ENCODE measurements at places on chromosomes 12 and 14.

DNA sequence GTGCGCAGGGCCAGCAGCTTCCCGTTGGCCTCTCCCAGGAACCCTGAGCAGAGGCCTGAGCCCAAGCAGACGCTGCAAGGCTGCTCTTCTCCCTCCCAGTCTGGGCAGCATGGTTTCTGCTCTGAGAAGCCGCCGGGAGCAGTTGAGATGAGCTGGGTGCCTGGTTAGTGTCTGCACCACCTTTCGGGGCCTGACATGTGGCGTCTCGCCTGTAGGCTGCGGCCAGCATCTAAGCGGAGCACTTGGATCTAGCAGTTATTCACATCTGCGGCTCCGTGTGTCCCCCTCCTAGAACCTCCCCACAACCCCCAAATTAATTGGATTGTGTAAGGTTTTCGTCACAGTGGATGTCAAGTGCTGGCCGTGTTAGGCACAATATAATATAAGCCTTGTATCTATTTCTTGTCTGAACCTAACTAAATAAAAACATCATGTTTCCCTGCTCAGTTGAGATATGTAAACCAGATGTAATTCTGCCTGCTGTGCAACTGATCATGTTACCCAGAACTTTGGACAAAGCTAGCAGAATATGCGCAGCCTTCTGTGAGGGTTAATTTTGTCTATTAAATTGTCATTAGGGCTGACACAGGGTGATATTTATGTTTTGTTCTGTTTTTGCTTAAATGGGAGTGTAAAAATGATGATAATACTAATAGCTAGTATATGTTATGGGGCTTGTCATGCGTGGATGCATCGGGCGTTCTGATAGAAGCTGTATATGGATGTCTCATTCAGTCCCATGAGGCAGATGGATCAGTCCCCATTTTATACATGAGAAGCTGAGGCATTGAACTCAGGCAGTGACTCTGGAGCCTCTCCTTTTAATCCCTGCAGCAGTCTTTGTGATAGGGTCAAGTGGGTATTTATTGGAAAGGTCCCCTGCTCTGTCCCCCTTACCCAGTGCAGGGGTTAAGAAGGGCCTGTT, 45.8 kb downstream of the ELK3 start:
- DNase-seq, result peak; percentile 97

DNA sequence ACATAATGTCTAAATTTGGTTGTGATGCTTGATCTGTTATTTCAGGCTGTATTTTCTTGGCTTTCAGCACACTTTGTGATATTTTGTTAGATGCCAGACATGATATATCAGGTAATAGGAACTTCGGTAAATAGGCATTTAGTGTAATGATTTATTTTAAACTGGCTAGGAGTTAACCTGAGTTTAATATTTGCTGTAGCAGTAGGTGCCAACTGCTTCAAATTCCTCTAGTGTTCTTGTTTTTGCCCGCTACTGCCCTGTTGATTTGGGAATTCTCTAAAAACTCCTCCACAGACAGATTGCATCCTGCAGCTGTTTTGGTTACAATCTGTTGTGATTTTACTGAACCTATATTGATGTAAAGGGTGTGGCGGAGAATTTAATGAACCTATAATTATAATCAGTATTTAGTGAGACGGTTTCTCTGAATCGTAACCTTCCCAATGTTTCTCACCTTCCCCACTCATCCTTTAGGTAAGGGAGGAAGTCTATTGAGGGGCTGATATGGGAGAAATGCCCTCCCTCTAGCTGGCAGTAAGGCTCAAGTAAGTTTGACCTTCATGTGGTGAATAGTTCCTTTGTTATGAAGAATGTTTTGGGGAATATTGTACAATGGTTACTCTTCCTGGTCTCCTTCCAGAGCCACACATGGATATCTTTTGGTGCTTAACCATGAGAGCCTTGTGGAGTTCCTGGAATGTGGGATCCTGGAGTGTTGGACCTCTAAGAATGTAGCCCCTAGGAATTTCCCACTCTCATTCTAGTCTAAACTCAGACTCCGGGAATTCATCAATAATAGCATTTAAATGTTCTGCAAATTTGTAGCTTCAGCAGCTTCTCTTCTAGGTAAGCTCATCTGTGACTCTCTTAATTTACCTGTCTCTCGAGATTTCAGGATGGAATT, 634.1 kb downstream of the FSCB start:
- no peak for DNase-seq

- DNase-seq, result no peak
Observed at GRCh38 chr12:127680516-127680915, 586.5 kb upstream of the TMEM132C start.

GRCh38 chr12:123754041-123754772, 7.9 kb upstream of the DNAH10 start:
- no peak for DNase-seq

DNA sequence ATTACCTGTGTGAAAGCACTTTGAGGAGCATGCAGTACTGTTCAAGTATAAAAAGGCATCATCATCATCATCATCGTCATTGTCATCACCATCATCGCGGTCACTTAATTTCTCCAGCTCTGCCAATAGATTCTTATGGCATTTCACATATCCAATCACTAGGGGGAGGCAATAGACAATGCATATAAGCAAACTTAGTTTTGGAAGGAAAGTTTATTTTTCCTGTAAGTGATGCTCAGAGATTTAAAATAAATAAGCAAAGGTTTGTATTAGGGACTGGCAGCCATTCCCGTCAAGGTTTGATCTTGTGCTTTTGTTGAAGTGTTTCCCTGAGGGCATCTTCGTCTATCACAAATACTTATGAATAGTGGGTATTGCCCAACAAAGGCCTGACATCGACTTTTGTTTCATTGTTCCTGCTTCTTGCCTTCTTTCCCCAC, 127.4 kb downstream of the KTN1 start:
- DNase-seq, result peak; percentile 29

- DNase-seq, result no peak
Observed at GRCh38 chr14:76212242-76212641, 60.5 kb downstream of the GPATCH2L start.

- peak; percentile 3 for DNase-seq
Observed at GRCh38 chr14:100078997-100079725, 13.9 kb downstream of the EVL start.

- peak; percentile 96 for DNase-seq
Observed at GRCh38 chr12:84912198-84913128, at the start of gene SLC6A15. TSS of gene SLC6A15 (minus strand) at chr12:84912799. CDS start at chr12:84892120, 20,679 bp downstream.

GRCh38 chr12:51699219-51699618, 108.2 kb downstream of the SCN8A start:
- no peak for DNase-seq

GRCh38 chr12:129351481-129351880, 498.2 kb downstream of the GLT1D1 start:
- no peak for DNase-seq

DNA sequence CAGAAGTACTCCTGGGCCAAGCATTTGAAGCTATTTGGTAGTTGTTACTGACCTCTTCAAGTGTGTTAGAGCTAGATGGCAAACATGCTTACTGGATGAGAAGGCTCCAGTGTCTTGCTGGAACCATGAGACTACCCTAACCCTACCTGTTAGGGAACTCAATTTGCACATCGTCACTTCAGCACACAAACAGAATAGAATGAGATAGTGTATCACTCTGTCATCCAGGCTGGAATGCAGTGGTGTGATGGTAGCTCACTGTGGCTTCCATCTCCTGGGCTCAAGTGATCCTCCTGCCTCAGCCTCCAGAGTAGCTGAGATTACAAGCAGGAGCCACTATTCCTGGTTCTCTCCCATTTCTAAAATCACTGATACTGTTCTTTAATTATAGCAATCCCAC, 417.0 kb upstream of the ATXN7L3B start:
- DNase-seq, result no peak

- DNase-seq, result no peak
Observed at GRCh38 chr12:3757261-3757660, 4.4 kb upstream of the CRACR2A start.

- no peak for DNase-seq
Observed at GRCh38 chr12:19021646-19022045, 107.9 kb upstream of the PLEKHA5 start.

DNA sequence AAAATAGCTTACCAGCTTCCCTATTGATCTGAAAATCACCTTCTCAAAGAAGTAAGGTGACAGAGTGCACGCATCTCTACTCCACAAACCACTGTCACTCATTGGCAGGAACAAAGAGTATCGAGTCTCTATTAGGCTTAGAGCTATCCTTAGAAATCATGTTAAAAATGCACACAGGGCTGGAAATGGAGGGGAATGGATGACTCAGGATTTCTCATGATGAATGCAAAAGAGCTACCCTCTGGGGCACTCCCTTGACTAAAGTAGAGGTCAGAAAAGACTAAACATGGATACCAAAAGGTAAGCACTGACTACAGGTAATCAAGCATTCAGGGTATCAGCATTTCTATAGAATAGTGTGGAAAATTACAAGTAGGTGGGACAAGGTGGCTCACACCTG, 96.1 kb upstream of the ANO4 start:
- DNase-seq, result no peak

DNA sequence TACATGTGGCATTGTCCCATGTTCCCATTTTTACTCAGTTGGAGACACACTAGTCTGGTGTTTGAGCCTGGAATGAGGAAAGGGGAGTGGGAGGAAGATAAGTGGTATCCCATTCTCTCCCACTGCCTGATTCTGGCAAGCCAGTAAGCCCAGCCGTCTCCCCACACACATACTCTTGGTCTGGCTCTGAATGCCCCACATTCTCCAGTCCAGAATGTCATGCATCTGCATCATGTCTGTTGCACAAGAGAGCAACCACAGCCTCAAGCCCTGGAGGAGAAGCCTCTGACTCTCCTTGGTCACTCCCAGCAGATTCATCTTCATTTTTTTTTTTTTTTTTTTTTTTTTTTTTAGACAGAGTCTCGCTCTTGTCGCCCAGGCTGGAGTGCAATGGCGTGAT, 48.0 kb downstream of the DRAM1 start:
- no peak for DNase-seq

GRCh38 chr12:106304797-106305196, 2.3 kb downstream of the TCP11L2 start:
- no peak for DNase-seq

DNA sequence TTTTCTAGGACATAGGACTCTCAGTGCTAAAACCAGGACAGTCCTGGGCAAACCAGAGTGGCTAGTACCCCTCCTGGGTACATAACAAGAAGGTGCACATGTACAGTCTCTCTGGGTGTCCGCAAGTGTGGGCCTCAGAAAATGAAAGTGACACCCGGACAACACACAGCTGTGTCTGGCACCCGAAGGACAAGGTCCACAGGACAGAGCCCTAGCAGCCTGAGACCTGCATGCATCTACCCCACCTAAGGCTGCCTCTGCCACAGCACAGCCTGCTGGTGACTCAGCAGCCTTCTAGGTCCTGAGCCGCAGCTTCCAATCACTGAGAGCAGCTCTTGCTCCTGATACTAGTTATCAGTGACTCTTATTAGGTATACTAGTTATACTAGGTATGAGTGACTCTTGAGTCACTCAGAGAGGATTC, 784.1 kb upstream of the TBX3 start:
- DNase-seq, result no peak

DNA sequence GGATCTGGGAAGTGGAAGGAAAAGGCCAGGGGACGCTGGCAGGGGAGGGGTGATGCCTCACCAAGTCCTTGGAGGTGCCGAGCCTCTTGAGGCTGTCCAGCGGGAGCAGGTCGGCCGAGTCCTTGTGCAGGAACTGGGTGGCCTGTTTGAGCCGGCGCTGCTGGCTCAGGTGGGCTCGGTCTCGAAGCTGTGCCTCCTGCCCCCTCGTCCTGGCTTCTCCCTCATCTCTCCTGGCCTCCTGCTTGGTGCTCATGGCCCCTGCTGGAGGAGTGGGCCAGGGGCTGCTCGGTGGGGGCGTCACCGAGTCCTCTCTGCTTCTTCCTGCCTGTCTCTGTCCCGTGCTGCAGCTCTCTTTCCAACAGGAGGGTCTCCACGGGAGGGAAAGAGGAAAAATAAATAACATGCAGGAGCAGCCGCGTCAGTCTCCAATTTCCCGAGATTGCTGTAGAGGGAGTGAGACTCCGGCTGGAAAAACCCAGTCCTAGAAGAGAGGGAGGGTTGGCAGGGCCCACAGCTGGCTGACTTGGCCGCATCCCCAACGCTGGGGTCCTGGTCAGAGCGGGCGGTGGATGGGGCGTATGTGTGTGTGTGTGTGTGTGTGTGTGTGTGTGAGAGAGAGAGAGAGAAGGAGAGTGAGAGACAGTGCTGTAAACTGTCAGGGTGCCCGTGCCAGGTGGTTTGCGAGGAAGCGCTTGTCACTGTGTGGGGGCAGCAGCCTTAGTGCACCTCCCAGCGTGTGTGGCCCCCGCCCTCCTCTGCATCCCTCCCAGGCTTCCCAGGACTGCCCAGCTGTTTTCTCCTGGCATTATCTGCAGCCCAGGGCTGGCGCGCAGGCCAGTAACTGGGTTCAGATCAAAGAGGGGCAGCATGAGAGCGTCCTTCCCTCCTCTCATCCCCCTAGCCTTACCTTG, at the start of gene NRIP2:
Gene NRIP2, minus strand, starts transcription at position 455 of the 911 bp plus-strand sequence. Its CDS starts 52 bp downstream, at position 403.
- no peak for DNase-seq

DNA sequence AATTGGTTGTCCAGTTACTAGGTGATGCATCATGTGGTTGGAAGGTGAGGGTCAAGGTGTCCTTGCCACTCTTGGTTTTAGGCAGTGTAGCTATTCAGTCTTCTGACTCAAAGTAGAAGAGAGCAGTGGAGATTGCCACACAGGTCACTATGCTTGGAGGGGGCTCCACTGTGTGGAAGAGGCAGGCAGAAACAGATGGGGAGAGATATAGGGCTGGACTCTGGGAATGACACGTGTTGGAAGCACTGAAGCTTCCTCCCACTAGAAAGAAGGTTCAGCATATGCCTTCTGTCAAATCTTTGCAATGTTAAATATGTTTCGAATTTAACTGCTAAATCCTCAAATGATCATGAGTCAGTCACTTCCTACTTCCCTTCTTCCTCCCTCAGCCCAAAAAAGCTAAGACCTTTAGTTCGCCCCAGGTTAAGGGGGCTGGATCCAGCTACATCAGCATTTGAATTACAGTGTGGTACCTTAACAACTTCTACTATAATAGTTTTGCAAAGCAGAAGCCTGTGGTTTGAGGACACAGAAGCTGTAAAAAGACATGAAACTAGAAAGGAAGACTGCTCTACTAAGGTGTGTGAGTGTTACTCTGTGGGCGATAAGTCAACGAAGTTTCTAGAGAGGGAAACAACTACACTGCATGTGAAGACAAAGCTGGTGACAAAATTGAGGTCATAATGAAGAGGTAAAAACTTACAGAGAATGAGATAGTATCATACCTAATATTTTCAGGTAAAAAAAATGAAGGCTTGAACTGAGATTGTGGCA, 228.0 kb downstream of the NELL2 start:
- DNase-seq, result no peak

GRCh38 chr12:10272467-10272866, 35.2 kb upstream of the KLRD1 start:
- DNase-seq, result no peak

Data from SK-N-DZ (cell line).